Uterus (tissue), 4 donors: ENCODE measurements at places on chromosomes 11 and 22. TPM values are rescaled to one million over a fixed set of nuclear protein-coding genes. Genes with fewer than 3 reads are reported as not detected.

Gene CARD18
- total RNA-seq: not detected

- H3K4me1 ChIP-seq: no peaks in the 10 kb centered on the region
- H3K27ac ChIP-seq: no peak overlapping the region
- H3K36me3 ChIP-seq: no peaks in the 10 kb centered on the region
- DNase-seq: no peak
- H3K4me3 ChIP-seq: no peak overlapping the region
Measured at GRCh38 chr11:13183094-13183825, 94.3 kb upstream of the BMAL1 start.

DNA sequence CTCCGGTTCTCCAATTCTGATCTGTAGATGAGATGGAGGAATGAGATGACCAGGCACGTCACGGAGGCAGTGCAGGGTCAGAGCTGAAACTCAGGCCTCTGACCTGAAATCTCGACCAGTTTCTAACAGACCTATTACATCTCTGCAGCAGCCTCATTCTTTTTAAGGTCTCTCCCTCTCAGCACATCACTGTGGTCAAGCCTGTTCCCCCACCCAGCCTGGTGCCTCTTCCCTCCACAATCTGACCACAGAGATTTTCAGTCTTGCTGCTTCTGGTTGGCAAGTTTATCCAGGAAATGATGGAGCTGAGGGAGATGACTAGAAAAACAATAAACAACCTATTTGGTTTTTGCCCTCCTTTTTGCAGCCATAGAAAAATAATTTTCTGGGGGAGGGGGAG lies 9.5 kb downstream of the GRAMD1B start:
- no peaks in the 10 kb centered on the region for H3K36me3 ChIP-seq
- no peak overlapping the region for H3K4me3 ChIP-seq
- no peak overlapping the region for H3K27ac ChIP-seq
- H3K27me3 ChIP-seq: no peaks in the 10 kb centered on the region

DNA sequence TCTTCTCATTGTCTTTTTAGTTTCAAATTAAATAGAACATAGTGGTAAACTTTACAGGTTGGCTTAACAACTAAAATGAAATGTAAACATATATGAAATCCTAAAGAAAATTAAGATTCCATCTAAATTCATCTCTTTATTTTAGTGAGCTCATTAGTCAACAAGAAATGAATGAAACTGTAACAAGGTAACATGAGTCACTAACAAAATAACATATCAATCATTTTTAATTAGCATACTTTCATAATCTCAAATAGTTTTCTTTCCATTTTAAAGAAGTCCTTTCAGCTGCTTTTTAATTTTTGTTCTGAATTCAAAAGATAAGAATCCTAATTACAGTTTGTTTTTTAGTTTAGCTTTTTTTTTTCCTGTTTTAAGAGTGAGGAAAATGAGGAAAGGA lies 688.6 kb upstream of the TENM4 start:
- no peaks in the 10 kb centered on the region for H3K4me1 ChIP-seq
- H3K27ac ChIP-seq: no peak overlapping the region
- no peaks in the 10 kb centered on the region for H3K36me3 ChIP-seq
- no peak for DNase-seq
- no peak overlapping the region for H3K4me3 ChIP-seq
- no peaks in the 10 kb centered on the region for H3K27me3 ChIP-seq

- no peaks in the 10 kb centered on the region for H3K4me1 ChIP-seq
- peak overlapping the region; percentile 74 for H3K27ac ChIP-seq
- DNase-seq: no peak
- no peaks in the 10 kb centered on the region for H3K27me3 ChIP-seq
- no peaks in the 10 kb centered on the region for H3K36me3 ChIP-seq
- no peak overlapping the region for H3K4me3 ChIP-seq
Measured at GRCh38 chr22:17884084-17884483, 109.8 kb upstream of the BID start.

GRCh38 chr11:446891-447290 lies 3.2 kb upstream of the PTDSS2 start:
- no peaks in the 10 kb centered on the region for H3K36me3 ChIP-seq
- peaks cover 1% of the 10 kb centered on the region for H3K27me3 ChIP-seq
- H3K4me3 ChIP-seq: no peak overlapping the region
- no peak overlapping the region for H3K27ac ChIP-seq
- no peak for DNase-seq
- H3K4me1 ChIP-seq: no peaks in the 10 kb centered on the region

DNA sequence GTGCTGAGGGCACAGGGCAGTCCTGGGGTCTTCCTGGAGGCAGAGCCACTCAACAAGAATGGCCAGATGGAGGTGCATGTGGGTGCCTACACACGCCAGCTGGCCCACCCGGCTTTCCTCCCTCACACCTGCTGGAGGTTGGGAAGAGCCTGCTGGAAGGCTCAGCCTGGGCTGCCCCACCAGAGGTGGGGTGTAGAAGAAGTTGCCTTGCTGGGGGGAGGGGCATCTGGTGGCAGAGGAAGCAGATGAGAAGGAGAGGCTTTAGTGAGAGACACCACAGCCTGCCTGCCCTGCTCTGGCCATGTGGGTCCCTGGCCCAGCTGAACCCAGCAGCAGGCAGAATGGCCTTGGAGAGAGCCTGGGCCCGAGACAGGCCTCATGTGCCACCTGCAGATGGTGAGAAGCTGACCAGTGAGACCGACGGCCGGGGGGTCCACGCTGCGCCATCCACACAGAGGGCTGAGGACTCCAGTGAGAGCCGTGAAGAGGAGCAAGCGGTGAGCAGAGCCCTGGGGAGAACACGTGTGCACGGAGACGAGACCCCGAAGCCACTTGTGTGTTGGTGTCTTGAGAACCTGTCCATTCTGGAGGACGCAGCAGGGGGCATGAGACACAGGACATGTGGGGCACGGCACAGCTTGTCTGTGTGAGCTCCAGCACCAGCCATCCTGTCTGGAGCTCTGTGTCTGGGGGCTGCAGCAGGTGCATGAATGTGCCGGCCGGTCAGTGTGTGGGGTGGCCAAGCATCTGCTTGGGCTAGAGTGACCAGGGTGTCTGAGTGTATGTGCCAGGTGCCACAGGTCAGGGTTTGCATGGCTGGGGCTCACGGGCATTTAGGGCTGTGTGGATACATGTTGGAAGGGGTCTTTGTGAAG lies 2.7 kb downstream of the B4GALNT4 start:
- H3K4me1 ChIP-seq: no peaks in the 10 kb centered on the region
- no peak overlapping the region for H3K27ac ChIP-seq
- H3K27me3 ChIP-seq: no peaks in the 10 kb centered on the region
- no peaks in the 10 kb centered on the region for H3K36me3 ChIP-seq
- no peak overlapping the region for H3K4me3 ChIP-seq
- no peak for DNase-seq

GRCh38 chr11:111623527-111624030 lies 21.3 kb downstream of the SIK2 start:
- no peak overlapping the region for H3K27ac ChIP-seq
- H3K4me1 ChIP-seq: no peaks in the 10 kb centered on the region
- H3K4me3 ChIP-seq: no peak overlapping the region
- DNase-seq: no peak
- no peaks in the 10 kb centered on the region for H3K27me3 ChIP-seq

Gene SF3A1
- total RNA-seq: 35.3 TPM

DNA sequence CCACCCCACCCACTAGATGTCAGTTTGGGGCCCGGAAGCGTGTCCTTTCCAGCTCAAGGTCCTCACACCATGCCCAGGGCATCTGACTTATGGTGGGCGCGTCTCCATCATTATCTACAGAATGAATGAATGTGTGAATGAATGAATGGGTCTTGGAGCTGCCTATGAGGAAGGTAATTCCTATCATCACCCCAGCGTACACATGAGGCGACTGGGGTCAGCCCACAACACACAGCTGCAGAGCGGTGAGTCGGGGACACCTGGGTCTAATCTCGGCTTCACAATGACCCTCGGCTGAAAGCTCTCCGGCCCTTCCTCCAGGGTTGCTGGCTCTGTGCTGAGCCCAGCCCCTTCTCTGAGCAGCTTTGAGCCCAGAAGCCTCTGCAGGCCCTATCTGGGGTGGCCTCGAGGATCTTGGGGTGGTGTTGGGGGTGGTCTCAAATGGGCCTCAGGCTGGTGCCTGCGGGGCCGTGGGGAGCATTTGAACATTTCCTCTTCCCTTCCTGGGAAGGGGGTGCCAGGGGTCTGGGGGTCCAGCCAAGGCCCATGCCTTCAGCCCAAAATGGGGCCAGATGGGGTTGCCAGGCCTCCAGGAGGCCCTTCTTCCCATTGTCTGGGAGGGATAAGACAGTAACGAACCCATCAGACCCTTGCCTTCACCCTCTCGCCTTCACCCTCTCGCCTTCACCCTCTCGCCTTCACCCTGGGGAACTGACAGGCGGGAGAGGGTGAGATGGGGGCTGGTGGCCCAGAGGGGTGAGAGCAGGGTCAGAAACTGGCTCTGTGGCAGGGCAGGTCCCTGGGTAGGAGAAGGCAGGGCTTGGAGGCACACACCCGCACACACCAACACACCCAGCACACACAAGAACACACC lies 82.4 kb downstream of the MYEOV start:
- H3K27ac ChIP-seq: no peak overlapping the region
- no peaks in the 10 kb centered on the region for H3K36me3 ChIP-seq
- H3K27me3 ChIP-seq: no peaks in the 10 kb centered on the region

Gene BEST1
- total RNA-seq: 3.3 TPM

DNA sequence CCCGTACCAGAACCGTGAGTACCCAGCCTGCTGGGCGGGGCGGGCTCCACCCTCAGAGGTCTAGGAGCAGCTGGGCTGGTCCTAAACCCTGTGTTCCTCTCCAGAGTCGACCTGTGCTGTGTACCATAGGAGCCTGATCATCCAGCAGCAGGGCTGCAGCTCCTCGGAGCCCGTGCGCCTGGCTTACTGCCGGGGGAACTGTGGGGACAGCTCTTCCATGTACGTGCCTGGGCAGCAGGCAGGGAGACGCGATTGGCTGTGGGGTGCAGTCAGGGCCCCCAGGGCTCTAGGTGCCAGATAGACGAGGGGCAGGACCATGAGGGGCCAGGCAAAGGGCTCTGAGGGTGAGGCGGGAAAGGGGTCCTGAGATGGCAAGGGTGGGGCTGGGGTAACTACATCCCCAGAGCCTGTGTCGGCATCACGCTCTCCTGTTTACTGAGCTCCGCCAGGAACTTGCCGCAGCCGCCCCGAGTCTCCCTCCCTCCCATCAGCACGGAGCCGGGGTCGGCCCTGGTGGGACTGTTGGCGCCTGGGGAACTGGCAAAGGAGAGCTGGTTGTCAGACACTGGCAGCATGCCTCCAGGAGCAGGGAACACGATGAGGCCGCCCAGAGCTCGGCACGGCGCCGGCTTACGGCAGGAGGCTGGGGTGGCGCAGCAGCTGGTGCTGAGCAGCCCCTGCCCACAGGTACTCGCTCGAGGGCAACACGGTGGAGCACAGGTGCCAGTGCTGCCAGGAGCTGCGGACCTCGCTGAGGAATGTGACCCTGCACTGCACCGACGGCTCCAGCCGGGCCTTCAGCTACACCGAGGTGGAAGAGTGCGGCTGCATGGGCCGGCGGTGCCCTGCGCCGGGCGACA lies 22.9 kb upstream of the MUC5B start:
- H3K27me3 ChIP-seq: peaks cover 19% of the 10 kb centered on the region
- H3K4me3 ChIP-seq: no peak overlapping the region
- H3K36me3 ChIP-seq: no peaks in the 10 kb centered on the region
- H3K27ac ChIP-seq: no peak overlapping the region
- DNase-seq: no peak

DNA sequence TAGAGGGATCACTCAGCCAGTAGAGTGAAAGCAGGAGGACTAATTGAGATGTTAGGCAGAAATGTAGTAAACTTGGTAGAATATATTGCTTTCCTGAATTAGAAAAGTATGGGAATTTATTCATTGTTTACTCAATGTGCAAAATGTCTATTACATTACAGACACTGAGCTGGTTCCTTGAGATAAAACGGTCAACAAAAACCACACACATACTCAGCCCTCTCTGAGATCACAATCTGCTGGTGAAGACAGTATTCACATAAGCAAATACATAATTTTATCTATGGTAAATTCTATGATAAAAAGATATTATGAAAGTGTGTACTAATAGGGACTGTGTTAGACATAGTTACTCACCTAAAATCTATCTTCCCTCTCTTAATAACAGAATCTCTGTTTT lies 833.5 kb downstream of the KCNA4 start:
- DNase-seq: no peak
- no peak overlapping the region for H3K4me3 ChIP-seq
- no peaks in the 10 kb centered on the region for H3K4me1 ChIP-seq
- H3K36me3 ChIP-seq: no peaks in the 10 kb centered on the region

Gene P4HA3
- total RNA-seq: 0.64 TPM

DNA sequence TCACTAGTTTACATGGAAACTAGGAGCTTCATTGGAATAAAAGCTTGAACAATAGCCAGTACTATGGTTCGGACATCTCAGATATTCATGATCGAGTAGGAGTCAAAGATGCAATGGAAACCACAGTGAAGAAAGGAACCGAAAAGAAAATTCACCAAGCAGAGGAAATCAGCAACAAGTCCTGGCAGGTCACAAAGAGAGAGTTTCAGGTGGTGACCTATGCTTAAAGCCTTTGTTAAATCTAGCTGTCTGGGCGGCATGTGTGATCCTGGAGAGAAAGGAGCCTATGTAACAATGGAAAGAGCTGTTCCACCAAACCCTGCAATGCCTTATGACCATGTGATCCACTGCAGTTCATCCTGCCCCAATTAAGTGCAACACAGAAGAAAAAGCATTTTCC lies 68.9 kb upstream of the POU2AF2 start:
- H3K36me3 ChIP-seq: no peaks in the 10 kb centered on the region
- H3K27ac ChIP-seq: no peak overlapping the region
- no peaks in the 10 kb centered on the region for H3K27me3 ChIP-seq
- DNase-seq: no peak
- no peaks in the 10 kb centered on the region for H3K4me1 ChIP-seq

Gene C11orf91
- total RNA-seq: not detected

GRCh38 chr22:24338726-24339451 lies 68.3 kb downstream of the SPECC1L start:
- DNase-seq: no peak
- no peak overlapping the region for H3K4me3 ChIP-seq
- no peaks in the 10 kb centered on the region for H3K4me1 ChIP-seq

- H3K4me1 ChIP-seq: no peaks in the 10 kb centered on the region
- no peaks in the 10 kb centered on the region for H3K27me3 ChIP-seq
- H3K36me3 ChIP-seq: no peaks in the 10 kb centered on the region
- no peak overlapping the region for H3K27ac ChIP-seq
Measured at GRCh38 chr22:38554281-38554680, 15.7 kb downstream of the DMC1 start.

GRCh38 chr22:27417421-27417814 lies 384.1 kb downstream of the MN1 start:
- H3K4me3 ChIP-seq: no peak overlapping the region
- no peaks in the 10 kb centered on the region for H3K27me3 ChIP-seq
- H3K36me3 ChIP-seq: no peaks in the 10 kb centered on the region
- H3K4me1 ChIP-seq: no peaks in the 10 kb centered on the region

GRCh38 chr11:75174781-75175370 lies 24.0 kb downstream of the SLCO2B1 start:
- no peaks in the 10 kb centered on the region for H3K36me3 ChIP-seq
- DNase-seq: peak; percentile 68
- no peak overlapping the region for H3K4me3 ChIP-seq
- no peaks in the 10 kb centered on the region for H3K27me3 ChIP-seq

Gene XNDC1N
- 8.2 TPM for total RNA-seq
